BE2C (cell line): ENCODE measurements at places on chromosomes 1 and 21.

GRCh38 chr1:183630748-183631147 is 4.8 kb downstream of the ARPC5 start:
- no peak for DNase-seq

DNA sequence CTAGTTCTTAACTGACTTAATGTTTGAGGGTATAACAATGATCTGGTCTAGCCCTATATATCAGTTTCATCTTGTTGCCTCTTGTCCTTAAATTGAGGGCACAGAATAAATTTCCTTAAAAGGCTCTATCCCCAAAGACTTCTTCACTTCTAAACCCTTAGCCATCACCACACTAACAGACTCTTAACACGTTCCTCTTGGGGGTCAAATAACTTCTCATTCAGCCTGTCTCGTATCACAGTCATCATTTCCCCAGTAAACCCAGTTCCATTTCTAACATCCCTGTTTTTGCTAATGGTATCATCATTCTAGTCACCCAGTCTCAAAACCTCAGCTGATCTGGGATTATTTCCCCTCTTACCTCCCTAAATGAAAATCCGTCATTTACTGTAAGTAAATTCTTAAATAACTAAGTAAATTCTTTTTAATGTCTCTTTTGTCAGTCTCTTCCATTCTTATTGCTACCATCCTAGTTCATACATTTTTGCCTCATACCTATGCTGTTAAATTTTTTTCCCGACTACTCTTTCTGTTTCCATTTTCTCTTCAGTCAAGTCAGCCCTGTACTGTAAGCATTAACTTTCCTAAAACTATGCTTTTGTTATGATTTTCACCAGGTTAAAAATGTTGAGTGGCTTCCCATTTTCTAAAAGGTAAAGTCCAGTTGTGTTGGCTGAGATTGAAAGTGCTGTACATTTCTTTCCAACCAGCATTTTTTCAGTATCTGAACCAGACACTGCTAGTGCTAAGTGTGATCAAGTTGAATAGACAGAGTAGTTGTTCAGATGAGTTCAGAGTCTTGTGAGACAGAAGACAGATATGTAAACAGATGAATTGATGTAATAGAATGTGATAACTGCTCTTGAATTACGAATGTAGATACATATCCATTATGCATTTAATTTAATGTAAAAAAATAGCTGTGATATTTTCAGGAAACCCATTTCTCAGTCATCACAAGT is 6.9 kb downstream of the CTTNBP2NL start:
- no peak for DNase-seq

GRCh38 chr1:201625851-201626251 is 86.9 kb downstream of the NAV1 start:
- no peak for DNase-seq

DNA sequence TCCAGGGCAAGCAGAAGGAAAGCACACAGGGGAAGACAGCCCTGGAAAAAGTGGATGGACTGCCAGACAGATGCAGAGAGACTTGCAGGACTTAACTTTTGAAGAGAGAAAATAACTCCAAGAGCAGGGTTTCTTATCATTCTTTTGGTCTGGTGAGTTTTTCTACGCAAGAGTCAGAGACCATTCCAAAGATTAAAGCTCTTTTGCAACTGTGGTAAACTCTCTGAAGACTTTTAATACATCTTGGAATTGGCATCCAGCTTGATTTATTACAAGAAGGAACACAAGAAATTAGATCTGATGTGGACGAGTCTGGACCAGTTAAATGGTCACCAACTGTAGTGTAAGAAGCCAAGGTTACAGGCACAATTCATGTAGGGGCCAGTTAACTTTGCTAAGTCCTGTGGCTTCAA is 153.4 kb downstream of the SIPA1L2 start:
- DNase-seq: no peak

GRCh38 chr1:83761167-83762038 is 237.5 kb downstream of the TTLL7 start:
- DNase-seq: no peak

DNA sequence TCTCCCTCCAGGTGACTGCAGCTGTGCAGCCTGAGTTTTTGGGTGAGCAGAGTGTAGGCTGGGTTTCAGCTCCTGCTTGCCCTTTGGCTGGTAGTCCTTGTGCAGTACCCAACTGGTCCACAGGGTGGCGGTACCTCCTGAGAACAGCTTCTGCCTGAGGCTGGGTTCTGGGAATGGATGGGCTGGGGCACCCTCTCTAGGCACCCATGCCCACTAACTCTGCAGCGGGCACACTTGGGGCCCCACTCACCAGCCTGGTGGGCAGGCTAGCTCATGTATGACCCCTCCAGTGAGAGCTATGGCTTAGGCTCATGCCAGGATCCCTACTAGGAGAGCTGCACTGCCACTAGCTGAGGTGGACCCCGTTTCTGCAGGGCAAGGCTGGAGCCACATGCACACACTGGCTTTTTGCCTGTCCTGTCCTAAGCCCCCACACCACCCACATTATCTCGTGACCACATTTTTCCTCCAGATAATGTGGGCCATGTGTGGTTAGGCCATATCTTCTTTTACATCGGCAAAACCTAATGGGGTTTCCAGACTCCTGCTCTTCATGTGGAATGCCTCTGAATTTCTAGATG is 15.5 kb upstream of the GSTM4 start:
- peak; percentile 90 for DNase-seq

GRCh38 chr1:43057567-43057966 is 98.9 kb upstream of the SLC2A1 start:
- no peak for DNase-seq

DNA sequence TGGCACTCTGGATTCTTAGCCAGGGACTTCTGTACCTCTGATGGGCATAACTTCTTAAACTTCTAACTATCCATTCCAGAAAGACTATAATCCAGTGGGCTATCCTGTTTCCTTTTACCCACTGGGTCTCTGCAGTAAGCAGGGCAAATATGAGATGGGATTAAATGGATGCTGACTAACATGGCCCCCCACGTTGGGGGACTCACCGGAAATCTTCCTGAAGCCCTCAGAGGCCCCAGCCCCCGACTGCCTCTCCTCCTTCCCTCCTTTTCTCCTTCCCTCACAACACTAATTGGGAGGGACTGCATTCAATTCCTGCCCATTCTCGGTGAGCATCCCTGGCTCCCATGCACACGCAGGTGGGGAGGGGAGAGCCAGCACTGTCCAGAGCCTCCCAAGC is 70.1 kb downstream of the SSBP3 start:
- no peak for DNase-seq
